ENCODE measurements at places on chromosomes 1 and 21.

- no peak for DNase-seq
Observed at GRCh38 chr21:33286076-33286475, 19.9 kb downstream of the IL10RB start.

- DNase-seq, result no peak
Observed at GRCh38 chr1:230501849-230502248, 75.7 kb upstream of the PGBD5 start.

DNA sequence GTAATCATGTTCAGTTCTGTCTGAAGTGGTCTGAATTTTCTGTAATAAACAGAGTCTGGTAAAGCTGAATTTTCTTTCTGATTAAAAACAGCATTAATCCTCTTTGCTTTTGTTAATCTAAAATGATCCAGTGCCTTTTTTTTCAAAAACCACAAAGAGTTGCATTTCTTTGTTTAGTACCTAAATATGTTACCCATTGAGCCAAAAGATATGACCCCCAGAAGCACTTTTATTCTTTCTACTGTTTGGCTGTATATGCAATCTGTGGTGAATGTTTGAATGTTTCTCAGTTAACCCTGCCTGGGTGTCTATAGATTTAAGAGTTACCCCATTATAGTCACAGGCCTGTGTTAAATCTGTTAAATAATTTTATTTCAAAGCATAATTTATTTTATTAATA lies 394.8 kb downstream of the PTPRC start:
- DNase-seq, result no peak

GRCh38 chr1:43048601-43049011 lies 89.9 kb upstream of the SLC2A1 start:
- no peak for DNase-seq

DNA sequence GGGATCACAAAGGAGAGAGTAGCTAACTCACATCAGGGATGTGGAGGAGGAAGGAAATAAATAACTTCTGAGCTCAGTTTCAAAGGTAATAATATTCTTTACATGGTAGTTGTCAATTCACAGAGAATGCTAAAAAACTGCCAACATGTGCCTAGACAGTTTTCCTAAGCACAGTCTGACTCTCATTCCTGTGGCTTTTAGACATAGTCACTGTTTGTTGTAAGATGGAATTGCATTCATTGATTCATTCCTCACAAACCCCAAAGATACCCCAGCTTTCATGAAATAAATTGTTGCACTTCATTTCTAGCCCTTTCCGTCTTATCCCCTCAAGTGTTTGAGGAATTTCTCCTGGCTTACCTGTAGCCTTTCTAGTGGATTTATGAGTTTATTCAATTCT lies 263.9 kb downstream of the NTNG1 start:
- DNase-seq, result no peak

GRCh38 chr1:76843821-76844464 lies 23.3 kb upstream of the ST6GALNAC5 start:
- DNase-seq, result no peak

Data from progenitor cell of endocrine pancreas (in vitro differentiated cells).